Myometrial cell (primary cell): ENCODE measurements at places on chromosomes 1 and 21. TPM values are rescaled to one million over a fixed set of nuclear protein-coding genes. Genes with fewer than 3 reads are reported as not detected.

The TEX38 gene
- total RNA-seq: not detected in 2 replicates

The S100A4 gene
- 45.3 and 54.9 TPM in 2 replicates for total RNA-seq

The INSRR gene
- total RNA-seq: not detected in 2 replicates

The PAQR7 gene
- 20.6 and 25.9 TPM in 2 replicates for total RNA-seq

The NLRP3 gene
- total RNA-seq: 0.18 TPM in 1 of 2 replicates, not detected in the other

The CNKSR1 gene
- not detected in 2 replicates for total RNA-seq

The RORC gene
- total RNA-seq: not detected in 2 replicates

The TSPAN1 gene
- total RNA-seq: 0.29 TPM in 1 of 2 replicates, not detected in the other

The FCRL4 gene
- total RNA-seq: not detected in 2 replicates

The MMP23B gene
- total RNA-seq: 0.58 and 19.3 TPM in 2 replicates

The KRTAP19-3 gene
- not detected in 2 replicates for total RNA-seq

The CYP4Z1 gene
- total RNA-seq: not detected in 2 replicates

The KRTCAP2 gene
- 192 and 276 TPM in 2 replicates for total RNA-seq

The AIRE gene
- total RNA-seq: not detected in 2 replicates

The TMCO1 gene
- 79.0 and 83.1 TPM in 2 replicates for total RNA-seq

The CSMD2 gene
- total RNA-seq: under 0.01 and 0.18 TPM in 2 replicates

The TRAF3IP3 gene
- total RNA-seq: not detected in 2 replicates

The KRTAP21-2 gene
- total RNA-seq: not detected in 2 replicates

The BSND gene
- not detected in 2 replicates for total RNA-seq

The MARK1 gene
- 0.18 and 0.29 TPM in 2 replicates for total RNA-seq

The ERICH3 gene
- total RNA-seq: not detected in 2 replicates

The OR2G6 gene
- not detected in 2 replicates for total RNA-seq

The REN gene
- 1.1 and 2.9 TPM in 2 replicates for total RNA-seq

The TSSK3 gene
- total RNA-seq: not detected in 2 replicates

The HHIPL2 gene
- not detected in 2 replicates for total RNA-seq

The FCRLB gene
- 9.5 and 11.5 TPM in 2 replicates for total RNA-seq

The CATSPERE gene
- 0.35 TPM in 1 of 2 replicates, not detected in the other for total RNA-seq

The CHRM3 gene
- total RNA-seq: not detected in 2 replicates

The TFF2 gene
- total RNA-seq: not detected in 2 replicates

The TRNAU1AP gene
- 32.6 and 45.3 TPM in 2 replicates for total RNA-seq

The OR10Z1 gene
- not detected in 2 replicates for total RNA-seq

The MNDA gene
- total RNA-seq: not detected in 2 replicates

The HTR6 gene
- not detected in 2 replicates for total RNA-seq

The SAMD13 gene
- 0.58 and 2.5 TPM in 2 replicates for total RNA-seq

The PATJ gene
- 3.2 and 3.4 TPM in 2 replicates for total RNA-seq

The SEC16B gene
- total RNA-seq: 2.5 and 5.2 TPM in 2 replicates

The ACKR1 gene
- not detected in 2 replicates for total RNA-seq

The TAS1R3 gene
- 0.18 TPM in 1 of 2 replicates, not detected in the other for total RNA-seq

The ADPRS gene
- total RNA-seq: 50.7 and 53.9 TPM in 2 replicates

The TMEM51 gene
- total RNA-seq: 9.2 and 9.7 TPM in 2 replicates

The TSACC gene
- total RNA-seq: not detected in 2 replicates

The GRIK3 gene
- not detected in 2 replicates for total RNA-seq

The OVAAL gene
- total RNA-seq: not detected in 2 replicates

The C8B gene
- total RNA-seq: not detected in 2 replicates

The GBP7 gene
- not detected in 2 replicates for total RNA-seq
